ENCODE measurements at places on chromosomes 13 and 19.

GRCh38 chr13:112067116-112067741, at the start of gene SOX1:
TSS of gene SOX1 (plus strand) at chr13:112067149. CDS start at chr13:112067659, 510 bp downstream.
- DNase-seq = no peak

DNA sequence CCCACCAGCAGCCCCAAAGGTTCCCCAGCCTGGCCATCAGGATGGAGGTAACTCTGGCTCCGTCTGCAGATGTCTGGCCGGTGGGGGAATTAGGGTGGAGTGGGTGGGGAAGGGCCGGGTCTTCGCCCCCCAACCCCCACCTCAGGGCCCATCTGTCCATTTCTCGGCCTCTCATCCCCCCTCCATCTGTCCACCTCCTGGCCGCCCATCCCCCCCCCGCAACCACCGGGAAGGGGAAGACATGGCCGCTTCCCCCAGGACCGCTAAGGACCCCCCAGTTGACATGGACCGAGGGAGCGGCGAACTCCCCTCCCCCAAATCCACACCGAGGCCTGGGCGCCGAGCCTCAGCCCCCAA, 793 bp downstream of the LRFN1 start:
- no peak for DNase-seq

DNA sequence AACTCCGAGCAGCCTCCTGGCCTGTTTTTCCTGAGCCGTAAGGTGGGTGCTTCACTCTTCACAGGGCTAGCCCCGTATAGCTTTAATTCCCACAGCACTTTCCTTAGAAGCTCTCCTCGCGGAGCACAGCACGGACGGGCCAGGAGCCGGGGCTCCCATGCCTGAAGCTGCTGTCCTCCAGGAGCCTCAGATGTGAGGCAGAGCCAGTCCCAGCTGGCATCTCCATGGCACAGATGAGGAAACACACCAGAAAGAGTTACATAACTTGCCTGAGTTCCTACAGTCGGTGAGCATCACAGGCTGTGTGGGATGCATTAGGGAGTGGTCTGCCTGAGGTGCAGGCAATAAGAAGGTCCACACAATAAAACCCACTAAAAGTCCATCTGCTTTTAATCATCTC, 118.5 kb downstream of the ATP8A2 start:
- DNase-seq = no peak

DNA sequence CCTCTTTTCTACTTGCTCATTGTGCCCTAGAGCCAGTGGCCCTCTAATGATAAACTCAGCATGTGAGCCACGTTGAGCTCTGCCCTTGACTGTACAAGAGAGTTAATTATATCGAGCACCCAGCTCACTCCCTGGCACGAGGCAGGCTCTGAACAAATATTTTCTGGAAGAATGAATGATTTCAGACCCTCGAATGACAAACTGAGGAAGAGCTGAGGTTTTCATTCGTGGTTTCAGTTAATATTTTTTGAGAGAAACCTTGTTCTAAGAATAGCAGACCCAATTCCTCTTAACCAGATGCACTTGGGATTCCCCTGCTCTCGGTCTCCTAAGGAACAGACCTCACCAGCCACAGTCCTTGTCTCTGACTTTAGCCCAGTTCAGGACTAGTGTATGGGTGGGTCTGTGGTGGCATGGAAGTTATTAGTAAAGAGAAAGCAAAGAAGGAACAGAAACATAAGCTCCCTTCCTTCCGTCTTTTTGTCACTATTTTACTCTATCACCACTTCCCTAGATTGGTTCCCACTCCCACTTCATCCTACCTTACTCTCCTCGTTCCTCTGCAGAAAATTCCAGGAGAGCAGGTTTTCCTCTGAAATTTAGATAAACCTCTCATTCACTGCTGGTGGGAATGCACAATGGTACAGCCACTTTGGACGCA, 22.1 kb upstream of the WDFY2 start:
- DNase-seq = no peak

GRCh38 chr19:46861691-46862502, 1.1 kb downstream of the ARHGAP35 start:
- no peak for DNase-seq

All from choroid plexus epithelial cell (primary cell).